ENCODE measurements at places on chromosomes 4 and X.

GRCh38 chr4:139587446-139587845, 31.4 kb upstream of the SETD7 start:
- DNase-seq = peak; percentile 45

- no peak for DNase-seq
Measured at GRCh38 chrX:154525606-154526490, 9.8 kb upstream of the FAM3A start.

GRCh38 chr4:55359397-55359916, 13.4 kb downstream of the SRD5A3 start:
- no peak for DNase-seq

DNA sequence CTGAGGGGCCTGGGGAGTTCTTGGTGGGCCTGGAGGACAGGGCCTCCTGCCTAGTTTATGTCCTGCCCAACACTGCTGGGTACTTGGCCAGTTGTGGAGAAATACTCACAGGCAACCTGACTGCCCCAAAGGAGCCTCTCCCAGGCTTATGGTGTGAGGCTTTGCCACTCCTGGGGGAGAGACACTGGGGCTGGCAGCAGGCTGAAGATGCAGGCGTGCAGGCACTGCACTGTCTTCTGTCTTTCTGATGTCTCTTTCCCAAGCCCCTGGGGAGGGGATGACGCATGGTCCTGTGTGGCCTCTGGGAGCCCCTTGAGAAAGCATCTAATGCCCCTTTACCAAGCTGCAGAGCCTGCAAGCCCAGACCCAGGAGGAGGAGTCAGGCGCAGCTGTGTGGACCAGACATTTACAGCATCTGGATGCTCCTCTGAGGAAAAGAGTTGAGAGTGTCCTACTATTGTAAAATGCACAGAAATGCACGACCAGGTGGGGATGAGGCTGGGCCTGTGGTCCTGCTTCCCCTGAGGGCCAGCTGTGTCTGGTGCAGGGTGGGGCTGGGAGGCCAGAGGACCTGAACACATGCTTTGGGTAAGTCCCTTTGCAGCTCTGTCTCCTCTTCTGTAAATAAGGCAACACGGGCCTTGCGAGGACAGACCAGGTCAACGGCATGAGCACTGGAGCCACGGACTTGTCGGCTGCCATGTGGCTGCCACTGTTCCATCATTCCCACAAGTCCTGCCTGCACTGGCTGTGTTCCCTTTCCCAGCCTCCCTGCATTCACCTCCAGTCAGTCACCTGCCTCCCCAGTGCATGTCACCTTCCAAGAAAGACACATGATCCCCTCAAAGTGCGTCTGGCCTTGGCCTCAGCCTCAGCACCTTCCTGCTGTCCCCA, 8.4 kb downstream of the TMEM271 start:
- no peak for DNase-seq

- DNase-seq = no peak
Measured at GRCh38 chr4:146978641-146979040, 33.0 kb upstream of the TTC29 start.

DNA sequence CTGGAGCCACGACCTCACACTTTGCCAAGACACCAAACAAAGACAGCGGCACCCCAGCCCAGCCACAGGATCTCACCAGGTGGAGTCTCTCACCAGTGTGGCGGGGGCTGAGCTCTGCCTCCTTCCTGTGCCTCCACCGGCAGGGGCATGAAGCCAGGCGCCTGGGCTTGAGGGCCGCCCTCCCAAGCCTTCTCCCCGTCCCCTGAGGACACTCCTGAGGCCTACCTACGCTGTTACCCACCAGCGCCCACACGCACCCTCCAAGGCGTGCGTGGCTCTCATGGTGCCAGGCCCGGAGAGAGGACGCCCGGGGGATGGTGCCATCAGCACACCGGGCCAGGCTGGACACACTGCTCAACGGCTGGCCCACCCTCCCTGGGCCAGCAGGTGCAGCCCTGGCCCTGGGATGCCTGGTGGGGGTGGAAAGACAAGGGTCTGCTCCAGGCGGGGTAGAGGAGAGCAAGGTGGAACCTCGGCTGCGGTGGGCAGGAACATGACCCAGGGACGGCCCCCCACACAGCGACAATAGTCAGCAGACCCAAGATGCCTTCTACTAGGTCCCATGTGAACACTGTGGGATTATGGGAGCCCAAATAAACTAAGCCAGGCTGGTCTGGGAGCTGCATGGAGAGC, 22.1 kb downstream of the NELFA start:
- no peak for DNase-seq

- no peak for DNase-seq
Measured at GRCh38 chr4:2280531-2281300, 18.8 kb upstream of the MXD4 start.

GRCh38 chr4:121030131-121030530, 42.2 kb downstream of the NDNF start:
- DNase-seq = no peak

- DNase-seq = no peak
Measured at GRCh38 chrX:153770601-153771414, 6.8 kb downstream of the PLXNB3 start.

GRCh38 chr4:150219841-150220240, 141.6 kb downstream of the DCLK2 start:
- DNase-seq = no peak

DNA sequence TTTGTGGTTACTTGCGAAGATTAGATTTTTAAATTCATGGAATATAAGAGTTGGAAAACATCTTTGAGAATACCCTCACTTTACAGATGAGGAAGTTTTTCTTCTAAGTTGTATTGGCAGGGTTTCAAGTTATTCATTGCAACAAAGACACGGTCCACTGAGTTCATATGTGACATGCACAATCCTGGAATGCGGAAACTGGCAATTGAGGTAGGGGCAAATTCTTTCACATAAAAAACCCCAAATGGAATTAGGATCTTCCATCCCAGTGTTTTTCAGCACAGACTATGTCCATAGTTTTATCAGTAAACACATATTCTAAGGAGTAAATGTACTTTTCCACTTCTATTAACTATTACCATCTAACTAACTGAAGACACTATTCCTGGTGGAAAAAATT, 81.8 kb upstream of the NAP1L5 start:
- peak; percentile 94 for DNase-seq

All from renal cortical epithelial cell (primary cell).